ENCODE measurements at places on chromosomes 7 and 10. TPM values are rescaled to one million over a fixed set of nuclear protein-coding genes. Genes with fewer than 3 reads are reported as not detected.

DNA sequence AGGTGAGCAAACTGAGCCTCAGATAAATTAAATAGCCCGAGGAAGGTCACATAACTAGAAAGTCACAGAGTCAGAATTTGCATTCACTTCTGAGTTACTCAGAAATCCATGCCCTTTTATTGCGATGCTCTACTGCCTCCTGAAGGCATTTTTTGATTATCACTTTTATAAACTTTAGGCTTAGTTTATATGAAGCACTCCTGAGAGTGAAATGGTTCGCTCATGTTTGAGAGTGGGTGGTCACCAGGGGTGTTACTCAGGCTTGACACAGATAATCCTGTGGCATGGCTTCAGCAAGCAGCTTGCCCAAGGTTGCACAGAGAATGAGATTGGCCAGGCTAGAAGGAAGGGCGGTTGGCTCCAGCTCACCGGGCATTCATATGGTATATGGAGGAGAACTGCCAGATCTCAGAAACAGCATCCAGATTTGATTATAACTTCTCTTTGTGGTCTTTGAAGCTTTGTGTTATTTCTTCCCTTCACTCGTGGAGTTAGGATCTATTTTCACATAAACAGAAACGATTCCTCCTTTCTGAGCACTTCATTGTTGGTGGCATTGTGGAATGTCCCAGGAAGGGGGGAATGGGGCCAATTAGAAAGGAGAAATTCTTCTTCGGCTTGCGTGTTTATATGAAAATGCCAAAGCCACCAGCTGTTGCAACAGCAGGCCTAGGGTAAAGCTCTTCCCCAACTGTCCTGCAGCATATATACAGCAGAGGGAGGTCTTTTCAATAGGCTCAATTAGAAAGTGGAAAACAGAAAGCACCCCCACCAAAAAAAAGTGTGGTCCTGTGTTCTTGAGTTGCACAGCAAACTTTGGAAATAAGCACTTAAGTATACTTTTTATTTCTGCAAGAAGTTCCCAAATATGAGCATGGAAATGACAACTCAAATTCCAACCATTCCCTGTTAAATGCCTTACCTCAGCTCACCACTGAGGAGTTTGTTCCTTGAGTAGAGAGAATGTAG is 628.8 kb downstream of the SUGCT start:
- H3K27ac ChIP-seq, result no peak overlapping the region
- H3K36me3 ChIP-seq, result no peaks in the 10 kb centered on the region
- H3K27me3 ChIP-seq, result no peaks in the 10 kb centered on the region
- H3K4me3 ChIP-seq, result peak overlapping the region; percentile 57

DNA sequence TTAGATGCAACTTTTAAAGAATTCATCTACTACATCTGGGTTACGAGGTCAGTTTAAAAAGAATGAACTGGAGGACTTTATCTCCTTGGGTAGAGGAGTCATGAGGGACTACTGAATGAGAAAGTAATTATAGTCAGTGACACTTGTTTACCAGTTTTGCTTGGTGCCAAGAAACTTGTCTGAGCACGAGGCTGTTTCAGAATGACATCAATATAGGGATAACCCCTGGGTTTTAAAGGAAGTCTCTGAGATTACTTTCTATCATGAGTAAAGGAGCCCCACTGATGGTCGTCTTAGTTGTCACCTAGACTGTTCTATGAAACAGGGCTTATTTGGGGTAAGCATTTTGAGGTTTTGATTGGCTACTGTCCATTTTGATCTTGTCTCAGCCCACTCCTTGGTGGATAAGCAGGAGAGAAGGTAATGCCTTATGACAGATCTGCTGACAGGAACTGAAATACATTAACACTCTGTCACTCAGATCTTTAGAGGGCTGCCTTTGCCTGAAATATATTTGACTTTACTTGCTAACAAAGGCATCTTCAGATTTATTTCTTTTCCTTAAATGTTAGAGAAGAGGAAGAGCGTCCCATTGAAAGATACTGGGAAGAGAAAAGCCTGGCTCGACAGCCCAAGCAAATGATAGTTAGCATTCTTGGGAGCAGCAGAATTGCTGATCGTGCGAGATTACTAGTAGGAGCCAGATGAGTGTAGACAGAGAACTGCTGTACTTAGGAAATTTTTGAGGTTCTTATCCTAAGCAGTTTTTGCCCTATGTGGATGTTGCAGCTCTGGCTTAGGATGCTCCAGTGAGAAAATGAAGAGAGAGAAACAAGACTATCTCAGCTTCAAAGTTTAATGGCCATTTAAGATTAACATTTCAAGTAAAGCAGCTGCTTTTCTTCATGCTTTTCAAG is 299.2 kb upstream of the LRGUK start:
- H3K27ac ChIP-seq, result no peak overlapping the region
- DNase-seq, result no peak
- no peak overlapping the region for H3K4me3 ChIP-seq
- H3K36me3 ChIP-seq, result no peaks in the 10 kb centered on the region
- no peaks in the 10 kb centered on the region for H3K27me3 ChIP-seq

GRCh38 chr10:114581071-114581470 is 77.0 kb downstream of the ABLIM1 start:
- H3K36me3 ChIP-seq, result no peaks in the 10 kb centered on the region
- no peak overlapping the region for H3K27ac ChIP-seq
- H3K4me3 ChIP-seq, result no peak overlapping the region
- peaks cover 8% of the 10 kb centered on the region for H3K4me1 ChIP-seq
- H3K27me3 ChIP-seq, result no peaks in the 10 kb centered on the region
- DNase-seq, result no peak

DNA sequence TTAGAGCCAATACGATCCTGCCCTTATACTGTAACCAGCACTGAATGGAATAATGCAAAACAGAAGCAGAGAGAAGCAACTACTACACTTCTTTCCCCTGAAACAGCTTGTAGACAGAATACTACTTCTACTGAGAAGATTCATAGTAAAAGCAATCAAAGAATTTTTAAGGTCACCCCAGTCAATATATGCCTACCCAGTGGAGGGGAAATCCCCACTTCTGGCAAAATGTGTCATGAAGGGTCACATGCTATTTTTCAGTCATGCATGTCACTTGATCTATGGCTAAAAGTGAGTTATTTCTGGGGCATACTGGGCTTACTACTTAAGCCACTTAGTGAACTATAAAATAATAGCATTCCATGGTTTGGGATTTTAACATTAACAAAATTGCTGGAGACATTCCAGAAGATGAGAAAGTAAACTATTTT is 25.6 kb downstream of the IRF5 start:
- no peaks in the 10 kb centered on the region for H3K4me1 ChIP-seq
- no peaks in the 10 kb centered on the region for H3K27me3 ChIP-seq
- no peak for DNase-seq
- no peak overlapping the region for H3K27ac ChIP-seq

GRCh38 chr7:4602905-4603842 is 78.9 kb upstream of the FOXK1 start:
- no peaks in the 10 kb centered on the region for H3K36me3 ChIP-seq
- no peaks in the 10 kb centered on the region for H3K4me1 ChIP-seq
- H3K4me3 ChIP-seq, result no peak overlapping the region
- DNase-seq, result no peak
- no peak overlapping the region for H3K27ac ChIP-seq
- no peaks in the 10 kb centered on the region for H3K27me3 ChIP-seq

GRCh38 chr7:93515144-93515543 is 59.4 kb downstream of the CALCR start:
- no peak overlapping the region for H3K27ac ChIP-seq
- no peaks in the 10 kb centered on the region for H3K4me1 ChIP-seq
- DNase-seq, result no peak
- H3K4me3 ChIP-seq, result no peak overlapping the region

The CYREN gene
- 37.6 TPM for total RNA-seq
